Naive thymus-derived CD4-positive, alpha-beta T cell (primary cell): ENCODE measurements at places on chromosomes 11 and 22.
A peak's percentile ranks its signal among the peaks of the same experiment; 100 is the strongest.

DNA sequence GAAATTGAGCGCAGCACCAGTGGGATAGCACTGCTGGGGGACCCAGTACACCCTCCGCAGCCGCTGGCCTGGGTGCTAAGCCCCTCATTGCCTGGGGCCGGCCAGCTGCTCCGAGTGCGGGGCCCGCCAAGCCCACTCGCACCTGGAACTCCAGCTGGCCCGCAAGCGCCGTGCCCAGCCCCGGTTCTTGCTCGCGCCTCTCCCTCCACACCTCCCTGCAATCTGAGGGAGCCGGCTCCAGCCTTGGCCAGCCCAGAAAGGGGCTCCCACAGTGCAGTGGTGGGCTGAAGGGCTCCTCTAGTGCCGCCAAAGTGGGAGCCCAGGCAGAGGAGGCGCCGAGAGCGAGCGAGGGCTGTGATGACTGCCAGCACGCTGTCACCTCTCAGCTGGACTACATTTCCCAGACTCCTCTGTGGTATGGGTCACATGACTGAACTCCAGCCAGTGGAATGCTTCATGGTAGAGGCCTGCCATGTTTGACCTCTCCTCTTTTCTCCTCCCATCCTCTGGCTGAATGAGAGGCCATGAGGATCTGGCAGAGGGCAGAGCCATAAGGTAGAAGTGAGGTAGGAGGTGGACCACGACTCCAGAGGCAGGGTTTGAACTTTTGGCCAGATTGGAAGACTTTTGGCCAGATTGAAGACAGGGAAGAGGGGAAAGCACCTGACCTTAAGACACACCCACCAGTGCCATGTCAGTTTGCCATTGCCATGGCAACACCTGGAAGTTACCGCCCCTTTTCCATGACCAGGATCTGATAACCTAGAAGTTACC, 6.2 kb downstream of the MRGPRD start:
- DNase-seq = no peak

DNA sequence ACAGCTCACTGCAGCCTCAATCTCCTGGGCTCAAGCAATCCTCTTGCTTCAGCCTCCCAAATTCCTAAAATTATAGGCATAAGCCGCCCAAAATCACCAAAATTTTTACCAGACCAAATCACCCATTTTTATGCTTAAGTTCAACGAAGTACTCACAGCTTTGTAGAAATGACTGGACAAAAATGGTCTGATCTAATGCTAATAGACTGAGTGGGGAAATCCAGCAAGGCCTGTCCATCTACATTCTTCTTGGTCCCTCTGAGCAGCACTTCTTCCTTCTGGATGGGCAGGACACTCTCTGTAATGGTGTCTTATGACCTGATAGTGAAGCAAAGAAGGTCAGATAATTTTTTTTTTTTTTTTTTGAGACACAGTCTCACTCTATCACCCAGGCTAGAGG, 18.7 kb upstream of the OR6X1 start:
- no peak for DNase-seq

GRCh38 chr22:20549232-20549841, 41.9 kb downstream of the MED15 start:
- DNase-seq = peak; percentile 78

DNA sequence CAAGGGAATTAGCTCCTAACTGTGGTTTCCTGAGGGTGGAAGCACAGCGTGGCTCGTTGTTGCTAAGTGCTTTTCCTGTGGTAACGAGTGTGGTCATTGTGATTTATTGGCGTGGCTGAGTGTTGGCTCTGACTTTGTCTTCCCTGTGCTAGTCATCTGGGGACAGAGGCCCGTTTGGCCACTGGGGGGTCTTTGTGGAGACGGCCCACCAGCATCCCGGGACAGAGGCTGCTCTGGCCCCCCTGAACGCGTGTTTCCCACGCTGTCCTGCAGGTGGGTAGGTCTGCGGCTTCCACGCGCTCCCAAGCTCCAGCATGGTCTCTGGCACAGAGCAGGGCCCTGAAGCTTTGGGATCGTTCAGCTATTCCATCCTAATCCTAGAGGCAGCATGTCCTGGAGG, 1040.0 kb downstream of the TBC1D22A start:
- no peak for DNase-seq

DNA sequence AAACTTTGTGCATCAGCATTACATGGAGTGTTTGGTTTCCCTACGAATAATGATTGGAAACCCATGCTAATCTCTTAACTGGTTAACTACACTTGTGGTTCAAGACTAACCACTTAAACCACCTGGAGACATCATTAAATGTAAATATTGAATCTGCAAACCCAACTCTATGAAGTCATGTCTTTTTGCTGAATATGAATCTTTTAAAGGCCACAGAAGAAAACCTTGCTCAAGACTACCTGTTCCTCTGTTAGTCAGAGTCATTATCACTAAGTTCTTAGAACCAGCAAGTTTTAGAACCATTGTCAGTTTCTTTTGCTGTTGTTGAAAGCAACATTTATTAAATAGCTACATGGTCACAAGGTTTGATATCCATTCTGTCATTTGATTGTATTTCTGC, 70.7 kb downstream of the SIK2 start:
- DNase-seq = no peak

DNA sequence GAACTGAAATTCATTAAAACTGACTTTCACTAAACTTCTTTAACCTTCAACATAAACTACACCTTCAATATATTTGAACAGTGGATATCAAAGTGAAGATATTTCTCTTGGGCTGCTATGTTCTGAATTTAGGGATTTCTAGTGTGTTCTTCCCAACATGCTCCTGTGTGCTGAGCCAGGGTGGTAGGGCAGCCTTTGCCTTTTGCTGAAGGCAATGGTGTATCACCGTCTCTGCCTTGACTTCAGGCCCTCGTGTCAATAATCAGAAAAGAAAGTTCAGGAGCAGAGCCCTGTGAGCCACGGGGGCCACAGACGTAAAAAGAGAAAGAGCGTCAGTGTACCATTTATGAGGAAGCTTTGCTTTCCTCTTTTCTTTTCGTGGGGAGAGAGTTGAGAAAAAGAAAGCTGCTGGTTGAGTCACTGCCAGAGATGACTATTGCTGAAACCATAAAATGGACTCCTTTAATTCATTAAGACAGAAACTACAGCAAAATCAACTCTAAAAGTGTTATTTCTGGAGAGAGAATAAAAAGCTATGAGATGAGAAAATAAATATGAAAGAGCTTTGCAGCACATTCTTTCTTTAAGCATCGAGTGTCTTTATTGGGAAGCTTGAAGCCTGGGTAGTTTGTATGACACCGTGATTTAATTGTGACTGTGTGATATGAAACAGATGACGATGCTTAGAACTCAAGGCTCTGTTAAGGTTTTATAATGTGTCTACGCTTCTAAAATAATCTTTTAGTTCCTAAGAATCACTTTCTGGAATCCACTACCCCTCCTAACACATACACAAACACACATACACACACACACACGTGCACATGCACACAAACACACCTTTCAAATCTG, 271.8 kb upstream of the MTNR1B start:
- no peak for DNase-seq

DNA sequence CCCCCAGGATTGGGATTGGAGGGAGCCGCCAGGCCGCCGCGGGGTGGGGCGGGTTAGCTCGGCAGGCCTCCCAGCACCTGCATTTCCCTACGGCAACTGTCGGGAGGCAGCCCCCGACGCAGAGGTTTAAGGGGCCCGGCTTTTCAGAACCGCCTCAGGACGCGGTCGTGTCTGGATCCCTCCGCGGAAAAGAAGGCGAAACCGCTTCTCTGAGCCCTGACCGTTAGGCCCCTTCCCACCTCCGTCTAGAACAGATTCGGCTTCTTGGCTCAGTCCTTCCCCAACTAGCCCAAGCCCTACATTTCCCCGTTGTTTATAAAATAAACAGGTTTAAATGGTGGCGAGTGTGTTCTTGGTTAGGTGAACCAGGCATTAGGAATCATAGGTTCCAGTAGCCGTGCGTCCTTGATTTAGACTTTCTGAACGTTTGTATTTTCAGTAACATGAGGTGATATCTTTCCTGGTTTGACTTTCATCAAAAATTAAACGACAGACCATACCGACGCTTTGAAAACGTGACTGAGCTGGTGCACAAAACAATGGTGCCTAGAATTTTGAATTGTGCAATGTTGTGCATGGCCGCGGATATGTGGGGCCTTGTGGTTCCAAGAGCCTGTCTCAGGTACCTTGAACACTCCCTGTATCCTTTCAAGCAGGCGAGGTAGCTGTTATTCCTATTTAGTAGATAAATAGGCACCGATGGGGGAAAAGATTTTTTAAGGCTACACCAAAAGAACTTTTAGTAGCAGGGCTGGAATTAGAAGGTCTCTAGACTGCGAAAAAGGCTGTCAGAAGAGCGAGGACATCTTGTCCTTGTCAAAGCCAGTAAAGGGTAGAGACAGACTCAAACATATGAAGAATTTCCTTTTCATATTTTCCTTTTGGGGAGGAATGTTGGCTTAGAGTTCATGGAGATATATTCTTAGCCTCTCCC, 1.2 kb upstream of the HSPA8 start:
- DNase-seq = peak; percentile 61

DNA sequence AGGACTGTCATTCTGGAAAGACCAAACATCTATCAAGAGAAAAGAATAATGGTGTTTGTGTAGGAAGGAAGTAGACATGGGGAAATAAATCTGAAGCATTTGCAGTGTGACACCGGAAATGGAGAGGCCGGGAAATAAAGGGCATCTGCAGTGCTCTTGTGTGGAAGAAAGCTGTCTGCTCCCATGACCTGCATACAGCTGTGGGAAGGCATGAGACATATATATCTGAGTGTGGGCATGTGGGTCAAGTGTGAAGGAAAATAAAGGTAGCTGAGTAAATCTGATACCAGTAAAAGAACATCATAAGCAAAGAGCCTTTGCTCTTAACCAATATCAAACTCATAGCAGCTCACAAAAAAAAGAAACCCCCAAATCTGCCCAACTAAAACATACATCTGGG, 72.1 kb upstream of the OR5AK2 start:
- no peak for DNase-seq

GRCh38 chr11:64694821-64695365, 28.1 kb downstream of the NRXN2 start:
- no peak for DNase-seq

DNA sequence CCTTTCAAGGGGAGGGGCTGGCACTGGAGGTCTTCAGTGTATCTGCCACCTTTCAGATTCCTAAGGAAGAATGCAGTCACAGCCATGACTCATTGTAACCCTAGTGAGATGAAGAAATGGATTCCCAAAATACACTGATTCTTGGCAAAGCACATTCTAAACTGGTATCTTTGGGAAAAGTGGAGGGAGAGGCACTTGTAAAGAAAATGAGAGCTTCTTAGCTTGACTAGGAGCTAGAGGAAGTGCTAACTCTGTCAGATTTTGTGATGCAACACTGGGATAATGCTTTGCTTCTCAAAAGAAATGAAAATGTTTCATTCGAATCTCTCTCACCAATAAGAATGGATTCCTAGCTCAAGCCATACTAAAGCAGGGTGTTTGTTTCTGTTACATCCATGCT, 14.3 kb downstream of the NRIP3 start:
- no peak for DNase-seq

- peak; percentile 71 for DNase-seq
These were observed at the start of the genes COMT and TXNRD2 for GRCh38 chr22:19941365-19942082. TSS of gene COMT (plus strand) at chr22:19941772. CDS start at chr22:19962527, 20,755 bp downstream. TSS of gene TXNRD2 (minus strand) at chr22:19941818. CDS start at chr22:19941803, 15 bp downstream.

GRCh38 chr22:46096706-46097230, 53.6 kb upstream of the PPARA start:
- no peak for DNase-seq

DNA sequence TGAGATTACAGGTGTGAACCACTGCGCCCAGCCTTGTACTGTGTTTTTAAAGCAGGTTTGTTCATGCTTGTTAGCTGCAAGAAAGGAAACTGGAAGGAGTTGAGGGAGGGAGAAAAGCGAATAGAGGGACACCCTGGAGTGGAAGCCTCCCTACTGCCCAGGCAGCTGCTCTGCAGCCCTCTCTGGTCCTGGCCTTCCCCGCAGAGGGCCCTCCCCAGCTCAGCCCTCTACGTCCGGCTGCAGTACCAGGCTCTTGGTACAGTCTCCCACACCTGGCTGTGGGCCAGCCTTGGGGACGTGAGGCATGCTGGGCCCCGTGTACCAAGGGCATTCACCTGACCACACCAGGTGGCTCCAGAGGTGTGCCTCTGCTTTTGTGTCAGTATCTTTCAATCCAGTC, 70.8 kb downstream of the MED15 start:
- DNase-seq = no peak

GRCh38 chr22:17629641-17630040, 1.1 kb upstream of the ATP6V1E1 start:
- DNase-seq = no peak

DNA sequence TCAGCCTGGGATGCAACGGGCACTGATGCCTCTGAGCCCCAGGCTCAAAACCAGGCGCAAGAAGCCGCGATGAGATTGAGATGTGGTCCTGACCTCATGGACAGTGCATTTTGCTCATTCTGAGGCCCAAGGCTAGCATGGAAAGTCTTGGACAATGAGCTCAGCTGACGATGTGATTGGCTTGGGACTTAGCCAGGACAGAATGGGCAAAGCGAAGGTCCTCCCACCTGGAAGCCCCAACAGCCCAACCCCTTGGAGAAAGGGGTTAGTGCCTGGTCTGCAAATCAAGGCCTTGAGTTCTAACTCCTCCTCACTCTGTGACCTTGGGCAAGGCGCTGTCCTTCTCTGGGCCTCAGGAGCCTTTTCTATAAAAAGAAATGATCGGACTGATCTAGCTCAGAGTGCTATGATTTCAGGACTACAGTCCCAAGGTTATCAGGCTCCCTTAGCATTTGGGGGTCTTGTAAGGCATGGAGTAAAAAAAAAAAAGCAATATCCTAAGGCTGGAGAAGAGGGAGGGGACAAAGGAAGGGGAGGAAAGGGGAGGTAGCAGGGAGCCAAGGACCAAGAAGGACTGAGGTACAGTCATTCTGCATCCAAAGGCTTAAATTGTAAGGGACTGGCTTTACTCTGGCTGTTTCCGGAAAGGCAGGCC, 2.7 kb downstream of the SLC43A3 start:
- no peak for DNase-seq

DNA sequence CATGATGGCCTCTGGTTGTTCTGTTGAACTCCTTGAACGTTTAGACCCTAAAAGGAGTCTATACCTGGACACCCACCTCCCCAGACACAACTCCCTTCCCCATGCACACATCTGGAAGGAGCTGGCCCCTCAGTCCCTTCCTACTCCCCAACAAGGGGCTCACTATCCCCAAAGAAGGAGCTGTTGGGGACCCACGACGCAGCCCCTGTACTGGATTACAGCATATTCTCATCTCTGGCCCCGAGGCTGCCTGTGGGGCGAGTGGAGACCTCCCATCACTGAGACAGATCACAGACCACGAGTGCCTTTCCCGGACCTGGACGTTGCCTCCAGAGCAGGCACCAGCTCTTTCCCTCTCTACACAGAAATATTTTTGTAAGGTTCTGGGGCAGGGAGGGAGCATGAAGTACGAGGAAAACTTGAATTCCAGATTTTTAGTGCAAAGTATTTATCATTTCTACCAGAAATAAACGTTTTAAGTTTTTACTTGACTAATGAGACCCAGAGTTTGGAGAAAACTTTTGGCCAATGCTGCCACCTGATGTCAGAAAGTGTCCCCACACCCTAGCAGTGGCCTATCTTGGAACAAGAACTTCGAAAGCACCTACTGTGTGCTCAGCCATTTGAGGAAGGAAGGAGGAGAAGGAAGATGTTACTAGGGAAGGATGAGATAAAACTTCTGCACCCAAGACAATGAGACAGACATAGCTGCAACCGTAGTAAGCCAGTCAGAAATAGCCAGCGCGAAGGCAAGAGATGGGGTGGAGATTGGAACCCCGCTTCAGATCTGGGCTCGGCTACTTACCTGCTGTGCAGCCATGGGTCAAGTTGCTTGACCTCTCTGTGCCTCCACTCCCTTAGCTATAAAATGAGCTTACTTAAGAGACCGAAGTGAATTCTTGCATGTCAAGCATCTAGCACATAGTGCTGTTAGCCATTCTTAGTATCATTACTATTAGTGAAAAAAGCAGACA, 10.2 kb upstream of the POU2F3 start:
- DNase-seq = no peak
